ENCODE measurements at places on chromosomes 13 and 19.

DNA sequence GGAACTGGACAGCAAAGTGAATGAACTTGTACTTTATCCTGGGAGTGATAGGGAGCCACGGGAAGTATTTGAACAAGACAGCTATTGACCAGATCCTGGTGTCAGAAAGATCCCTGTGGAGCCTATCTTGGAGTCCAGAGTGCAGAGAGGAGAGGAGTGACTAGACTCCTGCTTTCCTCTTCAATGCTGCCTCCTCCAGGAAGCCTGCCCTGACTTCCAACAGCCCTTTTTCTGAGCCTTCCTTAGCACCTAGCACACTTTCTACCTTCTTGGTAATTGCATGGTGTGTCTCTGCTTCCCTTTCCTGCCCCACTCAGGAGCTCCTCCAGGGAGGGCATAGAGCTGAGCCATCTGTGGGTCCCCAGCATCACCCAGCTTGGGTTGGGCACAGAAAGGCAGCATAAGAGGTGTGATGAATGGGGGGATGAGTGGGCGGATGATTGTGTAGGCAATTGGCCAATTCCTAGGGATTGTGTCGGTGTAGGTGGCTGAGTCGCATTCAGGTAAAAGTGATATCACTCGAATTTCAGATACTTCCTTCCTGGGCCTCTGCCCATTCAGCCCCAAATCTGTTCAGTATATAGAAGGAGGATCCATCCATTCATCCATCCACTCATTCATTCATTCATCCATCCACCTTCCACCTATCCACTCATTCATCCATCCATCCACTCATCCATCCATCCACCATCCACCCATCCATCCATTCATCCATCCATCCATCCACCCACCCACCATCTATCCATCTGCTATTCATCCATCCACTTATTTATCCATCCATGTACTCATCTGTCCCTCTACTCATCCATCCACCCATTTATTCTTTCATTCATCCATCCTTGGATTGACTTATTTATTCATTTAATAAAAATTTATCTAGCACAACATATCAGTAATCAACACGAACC is 26.9 kb downstream of the CYP4F22 start:
- DNase-seq = no peak

DNA sequence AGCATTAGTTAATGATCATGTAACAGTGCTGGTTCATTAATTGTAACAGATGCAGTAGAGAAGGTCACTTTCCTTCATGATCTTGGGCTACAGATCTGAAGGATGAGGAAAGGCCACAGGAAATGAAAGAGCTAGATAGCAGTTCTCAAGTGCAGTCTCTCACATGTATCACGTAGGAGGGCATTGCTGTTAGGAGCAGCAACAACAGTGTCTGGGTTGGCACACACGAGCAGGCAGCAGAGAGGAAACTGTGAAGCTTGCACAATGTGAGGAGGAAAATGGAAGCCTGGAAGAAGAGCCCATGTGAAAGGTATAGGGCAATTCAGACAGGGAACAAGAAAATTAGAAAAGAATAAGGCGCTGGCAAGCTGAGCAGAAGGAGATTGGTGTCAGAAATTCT is 1741.5 kb downstream of the PCDH9 start:
- no peak for DNase-seq

DNA sequence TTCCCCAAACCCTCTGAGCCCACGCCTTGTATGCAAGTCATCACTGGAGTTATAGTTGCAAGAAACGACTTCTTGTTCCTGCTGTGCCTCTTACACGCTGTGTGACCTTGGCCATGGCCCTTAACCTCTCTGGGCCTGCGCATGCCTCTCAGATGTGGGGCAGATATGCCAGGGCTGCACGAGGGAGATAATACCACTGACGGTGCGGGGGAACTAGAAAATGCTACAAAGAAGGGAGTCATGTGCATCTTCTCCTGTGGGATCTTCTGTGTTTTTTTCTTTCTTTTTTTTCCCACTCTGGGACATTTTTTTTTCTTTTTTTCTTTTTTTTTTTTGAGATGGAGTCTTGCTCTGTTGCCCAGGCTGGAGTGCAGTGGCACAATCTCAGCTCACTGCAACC is 4.3 kb upstream of the SAMD1 start:
- DNase-seq = no peak

DNA sequence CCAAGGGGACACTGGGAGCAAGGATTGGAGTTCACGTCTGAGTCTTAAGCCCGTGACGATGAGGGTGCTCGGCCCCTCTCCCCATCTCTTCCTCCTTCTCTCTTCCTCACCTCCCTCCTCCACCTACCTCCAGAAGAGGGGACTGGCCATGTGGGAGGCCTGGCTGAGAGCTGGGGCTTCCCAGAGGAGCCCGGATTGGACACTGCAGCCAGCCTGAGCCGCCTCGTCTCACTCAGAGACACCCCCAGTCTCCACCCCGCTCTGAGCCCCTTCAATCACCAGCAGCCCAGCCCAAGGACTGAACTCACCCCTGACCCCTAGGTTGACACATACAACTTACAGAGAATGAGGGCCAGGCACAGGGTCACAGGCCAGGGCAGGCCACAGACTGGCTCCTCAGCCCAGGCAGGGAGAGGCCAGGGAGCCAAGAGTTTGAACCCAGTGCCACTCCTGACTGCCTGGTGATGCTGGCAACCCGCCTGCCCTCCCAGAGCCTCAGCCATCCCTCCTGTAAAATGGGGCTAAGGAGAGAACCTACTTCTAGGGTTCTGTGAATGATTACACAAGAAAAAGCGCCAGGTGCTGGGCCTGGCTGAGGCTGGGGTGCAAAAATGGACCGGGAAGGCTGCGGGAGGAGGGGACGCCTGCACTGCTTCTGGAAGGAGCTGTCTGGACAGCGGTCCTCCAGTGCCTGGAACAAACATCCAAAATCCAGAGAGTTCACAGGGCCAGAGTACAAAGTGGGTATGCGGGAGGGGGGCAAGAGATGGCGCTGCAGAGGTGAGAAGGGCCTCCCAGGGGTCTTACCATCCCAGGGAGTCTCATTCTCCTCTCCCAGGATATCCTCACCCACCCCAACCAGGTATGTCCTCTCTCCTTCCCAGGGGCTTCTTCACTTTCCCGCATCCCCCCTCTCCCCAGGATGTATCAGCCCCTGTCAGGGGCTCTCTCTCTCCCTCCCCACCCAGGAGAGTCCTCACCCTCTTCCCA is 1.1 kb downstream of the CD79A start:
- no peak for DNase-seq

DNA sequence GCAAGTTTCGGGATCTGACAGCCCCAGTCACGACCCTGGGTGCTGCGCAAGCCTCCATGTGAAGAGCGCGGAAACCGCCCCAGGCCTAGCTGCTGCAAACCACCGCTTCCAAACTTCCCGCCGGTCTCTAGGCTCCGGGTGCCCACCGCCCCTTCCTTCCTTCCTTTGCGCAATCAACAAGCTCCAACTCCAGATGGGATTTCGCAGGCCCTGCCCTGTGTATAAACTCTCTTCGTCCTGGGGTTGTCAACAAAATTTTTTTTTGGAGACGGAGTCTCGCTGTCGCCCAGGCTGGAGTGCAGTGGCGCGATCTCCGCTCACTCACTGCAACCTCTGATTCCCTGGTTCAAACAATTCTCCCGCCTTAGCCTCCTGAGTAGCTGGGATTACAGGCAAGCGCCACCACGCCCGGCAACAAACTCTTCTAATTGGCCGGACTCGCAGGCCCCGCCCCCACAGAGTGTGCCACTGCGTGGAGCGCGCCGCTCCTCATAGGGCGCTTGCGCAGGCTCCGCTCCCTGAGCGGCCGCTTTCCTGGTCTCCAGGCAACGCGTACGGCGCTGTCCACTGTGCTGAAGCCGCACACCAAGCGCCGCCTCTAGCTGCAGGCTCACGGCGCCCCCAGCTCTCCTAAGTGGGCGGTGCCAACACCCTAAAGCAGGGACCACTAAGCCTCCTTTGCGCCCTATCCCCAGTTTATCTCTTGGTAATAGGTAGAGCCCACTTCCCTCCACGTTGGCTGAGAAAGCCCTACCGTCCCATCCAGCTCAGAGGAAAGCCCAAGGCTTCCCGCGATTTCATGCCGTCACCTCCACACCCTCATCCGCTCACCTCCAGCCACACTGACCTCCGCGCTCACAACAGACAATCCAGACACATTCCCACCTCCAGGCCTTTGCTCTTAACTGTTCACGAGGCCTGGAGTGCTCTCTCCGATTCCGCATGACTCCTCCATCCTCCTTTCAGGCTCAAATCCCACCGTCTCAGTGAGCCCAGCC is 5.5 kb upstream of the QTRT1 start:
- DNase-seq = peak; percentile 92

DNA sequence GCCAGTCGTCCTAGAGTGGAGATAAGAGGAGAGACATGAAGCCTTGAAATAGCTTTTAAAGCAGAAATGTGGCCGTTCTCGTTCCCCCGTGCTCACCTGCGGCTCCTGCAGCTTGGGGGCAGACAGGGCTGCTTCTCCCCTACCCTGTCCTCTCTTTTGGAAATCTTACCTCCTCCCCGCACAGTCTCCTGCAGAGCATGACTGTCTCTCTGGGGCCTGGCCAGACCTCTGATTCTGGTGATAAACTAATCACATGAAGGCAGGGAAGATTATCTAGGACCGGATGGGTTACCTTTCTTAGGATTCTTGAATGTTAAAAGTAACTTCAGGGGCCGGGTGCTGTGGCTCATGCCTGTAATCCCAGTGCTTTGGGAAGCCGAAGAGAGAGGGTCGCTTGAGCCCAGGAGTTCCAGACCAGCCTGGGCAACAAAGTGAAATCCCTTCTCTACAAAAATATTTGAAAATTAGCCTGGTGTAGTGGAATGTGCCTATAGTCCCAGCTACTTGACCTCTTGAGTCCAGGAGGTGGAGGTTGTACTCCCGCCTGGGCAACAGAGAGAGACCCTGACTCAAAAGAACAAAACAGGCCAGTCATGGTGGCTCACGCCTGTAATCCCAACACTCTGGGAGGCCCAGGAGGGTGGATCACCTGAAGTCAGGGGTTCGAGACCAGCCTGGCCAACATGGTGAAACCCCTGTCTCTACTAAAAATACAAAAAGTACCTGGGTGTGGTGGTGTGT is 8.1 kb downstream of the CEBPA start:
- DNase-seq = no peak

GRCh38 chr13:68028701-68029100 is 798.6 kb upstream of the PCDH9 start:
- DNase-seq = no peak

DNA sequence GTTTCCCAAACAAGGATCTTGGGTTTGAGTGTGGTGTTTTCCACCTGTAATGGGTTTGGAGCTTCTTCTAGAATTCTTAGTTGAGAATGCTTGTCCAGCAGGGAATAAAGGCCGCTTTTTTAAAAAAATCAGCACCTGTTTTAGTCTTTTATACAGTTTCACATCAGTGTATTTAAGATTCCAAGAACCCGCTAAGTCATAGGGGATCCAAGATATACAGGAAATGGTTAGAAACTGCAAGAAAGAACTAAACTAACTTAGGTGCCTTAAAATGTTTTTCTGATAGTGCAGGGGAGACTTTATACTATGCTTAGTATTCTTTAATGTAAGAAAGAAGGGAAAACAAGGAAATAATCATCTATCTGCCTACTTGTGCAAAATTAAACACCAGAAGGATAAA is 74.7 kb downstream of the C13orf42 start:
- no peak for DNase-seq

DNA sequence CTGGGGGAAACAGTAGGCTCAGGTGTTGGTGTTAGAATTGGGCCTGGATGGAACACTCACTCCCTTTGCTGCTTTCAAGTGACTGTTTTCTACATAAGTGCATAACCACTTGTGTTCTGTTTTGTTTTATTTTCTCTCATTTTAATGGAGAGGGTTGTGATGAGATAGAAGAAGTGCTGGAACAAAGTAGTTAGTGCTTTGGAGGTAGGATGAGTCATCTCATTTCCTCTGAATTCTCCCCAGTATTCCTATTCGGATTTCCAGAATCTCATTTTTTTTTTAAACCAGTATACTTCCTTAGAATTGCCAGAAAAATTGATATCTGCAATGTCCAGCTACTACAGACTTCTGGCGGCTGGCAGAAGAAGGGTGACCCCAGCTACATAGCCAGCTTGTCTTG is 575.9 kb downstream of the MYO16 start:
- DNase-seq = no peak

DNA sequence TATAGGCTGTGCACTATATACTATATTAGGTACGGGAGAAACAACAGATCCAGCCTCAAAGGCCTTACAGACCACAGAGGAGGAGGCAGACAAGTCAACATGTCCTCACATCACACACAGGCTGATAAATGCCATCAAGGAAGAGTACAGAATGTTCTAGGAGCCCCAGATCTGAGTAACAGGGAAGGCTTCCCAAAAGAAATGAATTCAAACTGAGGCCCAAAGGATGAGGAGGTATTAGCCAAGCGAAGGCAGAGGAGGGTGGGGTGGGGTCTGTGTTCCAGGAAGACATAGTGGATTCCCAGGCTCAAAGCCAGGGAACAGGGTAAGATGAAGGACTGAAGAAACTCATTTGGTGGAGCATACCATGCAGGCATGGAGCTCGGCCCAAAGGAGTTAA is 55.1 kb downstream of the RXFP2 start:
- DNase-seq = no peak

- DNase-seq = no peak
Measured at GRCh38 chr13:99486996-99487395, 14.3 kb upstream of the TM9SF2 start.

DNA sequence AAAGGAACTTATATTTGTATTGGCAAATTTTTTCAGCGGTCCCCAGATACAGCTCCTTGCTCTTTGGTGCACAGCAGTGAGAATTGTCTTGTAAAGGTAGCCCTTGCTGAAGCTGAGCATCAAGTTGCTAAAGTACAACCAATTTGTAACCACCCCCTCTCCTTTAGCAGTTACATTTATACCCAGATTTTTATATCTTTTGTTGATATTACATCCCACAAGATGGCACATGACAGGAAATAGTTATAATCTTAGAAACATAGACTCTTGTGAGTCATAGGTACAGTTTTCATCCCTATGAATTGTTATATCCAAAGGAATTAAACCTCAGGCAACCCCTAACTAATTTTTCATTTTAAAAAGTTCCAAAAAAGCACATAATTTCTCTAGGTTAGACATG is 523.0 kb upstream of the SLITRK1 start:
- no peak for DNase-seq

GRCh38 chr13:77779552-77780272 is 82.2 kb downstream of the SLAIN1 start:
- DNase-seq = peak; percentile 47

DNA sequence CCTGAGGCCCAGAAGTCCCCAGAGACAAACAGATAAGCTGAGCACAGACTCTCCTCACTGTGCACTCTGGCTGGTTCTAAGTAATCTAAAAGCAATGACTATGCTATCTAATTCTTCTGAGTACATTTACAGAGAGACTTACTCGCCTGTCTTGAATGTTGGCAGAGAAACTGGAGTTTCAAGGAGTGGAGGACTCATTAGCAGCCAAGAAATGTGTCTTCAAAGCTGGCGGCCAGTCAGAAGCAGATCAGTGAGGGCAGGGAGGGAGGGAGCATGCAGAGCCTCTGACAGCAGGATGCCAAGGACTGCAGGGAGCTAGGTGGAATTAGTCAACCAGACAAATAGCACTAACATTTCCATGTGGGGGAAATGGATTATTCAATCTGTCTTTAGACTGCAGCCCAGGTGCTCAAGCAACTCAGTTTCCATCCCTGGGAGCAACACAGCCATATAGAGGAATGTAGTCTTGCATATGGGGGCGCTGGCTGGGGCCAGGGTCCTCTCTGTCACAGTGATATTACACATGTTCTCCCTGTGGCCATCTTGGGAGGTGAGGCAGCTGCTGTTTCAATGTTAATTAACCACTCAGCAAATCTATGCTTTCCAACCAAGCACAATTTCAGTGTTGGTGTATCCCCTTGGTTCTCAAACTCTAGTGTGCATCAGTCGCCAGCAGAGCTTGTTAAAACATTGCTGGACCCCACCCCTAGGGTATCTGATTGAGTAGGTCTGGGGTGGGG is 97.9 kb downstream of the CCNA1 start:
- no peak for DNase-seq
